Activated CD4-positive, alpha-beta T cell treated with anti-CD3 and anti-CD28 coated beads, Interleukin-2, amount 10 ng/mL, durations not matched to agents 24 days and 14 days (primary cell): ENCODE measurements at places on chromosomes 2 and 18. TPM values are rescaled to one million over a fixed set of nuclear protein-coding genes. Genes with fewer than 3 reads are reported as not detected.

Gene EPHA4
- total RNA-seq: 0.31 and 0.63 TPM in 2 replicates

Gene C18orf54
- total RNA-seq: 10.9 and 12.8 TPM in 2 replicates

Gene C1QL2
- not detected in 2 replicates for total RNA-seq

DNA sequence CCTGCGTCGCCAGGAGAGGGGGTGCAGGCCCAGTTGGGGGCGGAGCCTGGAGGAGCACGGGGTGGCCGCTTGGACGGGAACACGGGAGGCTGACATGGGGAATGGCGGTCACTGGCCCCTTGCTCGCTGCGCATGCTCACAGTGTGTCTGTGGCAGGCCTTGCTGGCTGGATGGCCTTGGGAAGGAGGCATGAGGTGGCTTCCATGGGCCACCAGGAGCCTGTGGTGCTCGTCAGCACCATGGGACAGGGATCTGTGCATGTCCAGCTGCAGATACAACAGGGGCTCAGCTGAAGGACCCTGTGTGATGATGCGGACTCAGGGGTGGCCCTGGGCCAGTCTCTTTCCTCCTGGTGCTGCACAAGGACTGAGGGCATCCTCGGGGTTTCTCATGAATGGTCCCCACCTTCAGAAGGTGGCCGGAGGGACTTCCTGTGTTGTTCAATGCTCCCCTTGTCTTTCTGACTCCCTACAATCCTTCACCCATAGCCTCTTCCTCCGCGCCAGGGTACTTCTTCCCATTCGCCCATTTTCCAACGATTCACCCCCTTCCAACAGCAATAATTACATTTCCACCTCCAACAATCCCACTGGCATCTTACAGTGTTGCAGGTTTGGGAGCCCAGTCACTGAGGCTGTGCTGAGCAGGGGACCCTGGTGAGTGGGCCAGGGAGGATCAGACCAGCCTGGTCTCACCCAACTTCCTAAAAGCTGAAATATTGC is 3.4 kb upstream of the SP140L start:
- no peaks in the 10 kb centered on the region for H3K27me3 ChIP-seq
- DNase-seq: peak; percentile 66
- peaks cover 65% of the 10 kb centered on the region for H3K4me1 ChIP-seq
- H3K36me3 ChIP-seq: peaks cover 36% of the 10 kb centered on the region
- peak overlapping the region; percentile 7 for H3K4me3 ChIP-seq

Gene ANTXR1
- total RNA-seq: 0.09 TPM in 1 of 2 replicates, not detected in the other

- no peaks in the 10 kb centered on the region for H3K36me3 ChIP-seq
- no peak for DNase-seq
- H3K27me3 ChIP-seq: no peaks in the 10 kb centered on the region
- no peak overlapping the region for H3K4me3 ChIP-seq
- no peaks in the 10 kb centered on the region for H3K4me1 ChIP-seq
Observed at GRCh38 chr2:1976728-1977416, 232.6 kb upstream of the PXDN start.

DNA sequence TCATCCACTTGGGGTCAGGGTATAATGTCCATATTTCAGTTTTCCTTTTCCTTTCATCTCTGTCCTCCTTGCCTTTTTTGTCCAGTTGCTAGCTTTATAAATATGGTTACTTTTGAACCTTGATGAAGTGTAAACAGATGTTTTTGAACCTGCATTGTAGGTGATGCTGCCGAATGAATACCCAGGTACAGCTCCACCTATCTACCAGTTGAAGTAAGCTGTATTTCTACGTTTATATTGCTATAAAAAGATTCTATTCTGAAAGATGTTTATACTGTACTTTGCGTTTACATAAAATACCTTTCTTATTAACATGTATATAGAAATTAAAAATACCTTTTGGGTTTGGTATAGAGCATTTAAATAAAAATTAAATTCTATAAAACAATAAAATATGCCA is 2.2 kb downstream of the IMPACT start:
- H3K27me3 ChIP-seq: peaks cover 10% of the 10 kb centered on the region
- H3K4me1 ChIP-seq: peaks cover 19% of the 10 kb centered on the region
- peaks cover 31% of the 10 kb centered on the region for H3K36me3 ChIP-seq
- no peak overlapping the region for H3K4me3 ChIP-seq
- no peak overlapping the region for H3K27ac ChIP-seq

DNA sequence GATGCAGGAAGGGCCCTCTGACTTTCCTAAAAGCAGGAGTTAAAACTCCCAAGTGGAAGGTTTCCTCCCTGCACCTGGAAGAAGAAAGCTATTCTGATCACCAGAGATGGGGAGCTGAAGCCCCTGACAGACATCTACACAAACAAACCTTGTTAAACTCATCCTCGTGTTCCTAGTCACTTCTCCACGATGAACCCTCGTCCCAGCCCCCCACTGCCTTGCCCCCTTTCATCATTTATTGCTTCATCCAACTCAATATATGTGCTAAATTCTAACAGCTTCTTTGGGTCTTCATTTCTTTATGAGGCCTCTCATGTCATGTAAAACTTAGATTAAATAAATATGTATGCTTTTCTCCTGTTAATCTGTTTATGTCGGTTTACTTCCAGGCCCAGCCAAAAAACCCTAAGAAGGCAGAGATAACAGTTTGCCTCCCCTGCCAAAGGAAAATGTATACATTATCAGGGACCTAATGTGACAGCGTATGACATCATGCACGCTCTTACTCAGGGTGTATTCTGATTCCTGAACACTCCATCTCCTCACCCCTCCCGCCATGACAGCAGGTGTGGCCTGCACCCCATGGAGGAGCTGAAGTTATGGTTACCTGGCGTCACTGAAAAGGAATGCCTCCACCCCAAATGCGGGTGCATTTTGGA is 287.2 kb downstream of the STK39 start:
- H3K4me1 ChIP-seq: no peaks in the 10 kb centered on the region
- no peak overlapping the region for H3K4me3 ChIP-seq
- DNase-seq: no peak
- H3K27me3 ChIP-seq: no peaks in the 10 kb centered on the region

GRCh38 chr2:173720306-173720705 is 244.9 kb downstream of the SP3 start:
- no peaks in the 10 kb centered on the region for H3K4me1 ChIP-seq
- DNase-seq: peak; percentile 28
- no peaks in the 10 kb centered on the region for H3K36me3 ChIP-seq
- no peak overlapping the region for H3K4me3 ChIP-seq
- H3K27ac ChIP-seq: no peak overlapping the region

Gene ANKRD30BL
- not detected in 2 replicates for total RNA-seq
